ENCODE measurements at places on chromosomes 1 and 21. TPM values are rescaled to one million over a fixed set of nuclear protein-coding genes. Genes with fewer than 3 reads are reported as not detected.

The LRP8 gene
- polyA plus RNA-seq: 6.6 TPM

GRCh38 chr1:103125219-103125618 is 16.9 kb upstream of the COL11A1 start:
- no peak for DNase-seq

The PTGFR gene
- 0.33 TPM for polyA plus RNA-seq

- DNase-seq: no peak
Measured at GRCh38 chr1:221620437-221621384, 121.2 kb downstream of the DUSP10 start.

- DNase-seq: no peak
Measured at GRCh38 chr1:37567023-37567422, 10.3 kb downstream of the DNALI1 start.

DNA sequence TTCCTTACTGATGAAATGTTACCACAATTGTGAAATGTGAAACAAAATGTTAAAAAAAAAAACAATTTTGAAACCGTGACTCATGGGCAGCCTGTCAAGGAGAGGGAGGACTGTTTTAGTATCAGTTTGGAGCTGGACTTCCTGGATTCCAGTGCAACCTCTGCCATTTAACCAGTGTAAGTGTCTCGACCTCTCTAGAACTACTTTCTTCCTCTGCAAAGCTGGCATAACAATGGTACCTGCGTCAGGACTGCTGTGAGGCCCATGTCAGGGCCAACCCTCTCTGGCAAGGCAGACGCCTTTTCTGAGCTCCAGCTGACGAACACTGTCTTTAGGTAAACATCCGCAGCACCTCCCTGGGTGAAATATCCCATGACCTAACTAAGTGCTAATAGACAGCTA is 20.9 kb downstream of the URB1 start:
- no peak for DNase-seq

The PRKAA2 gene
- polyA plus RNA-seq: 18.9 TPM

DNA sequence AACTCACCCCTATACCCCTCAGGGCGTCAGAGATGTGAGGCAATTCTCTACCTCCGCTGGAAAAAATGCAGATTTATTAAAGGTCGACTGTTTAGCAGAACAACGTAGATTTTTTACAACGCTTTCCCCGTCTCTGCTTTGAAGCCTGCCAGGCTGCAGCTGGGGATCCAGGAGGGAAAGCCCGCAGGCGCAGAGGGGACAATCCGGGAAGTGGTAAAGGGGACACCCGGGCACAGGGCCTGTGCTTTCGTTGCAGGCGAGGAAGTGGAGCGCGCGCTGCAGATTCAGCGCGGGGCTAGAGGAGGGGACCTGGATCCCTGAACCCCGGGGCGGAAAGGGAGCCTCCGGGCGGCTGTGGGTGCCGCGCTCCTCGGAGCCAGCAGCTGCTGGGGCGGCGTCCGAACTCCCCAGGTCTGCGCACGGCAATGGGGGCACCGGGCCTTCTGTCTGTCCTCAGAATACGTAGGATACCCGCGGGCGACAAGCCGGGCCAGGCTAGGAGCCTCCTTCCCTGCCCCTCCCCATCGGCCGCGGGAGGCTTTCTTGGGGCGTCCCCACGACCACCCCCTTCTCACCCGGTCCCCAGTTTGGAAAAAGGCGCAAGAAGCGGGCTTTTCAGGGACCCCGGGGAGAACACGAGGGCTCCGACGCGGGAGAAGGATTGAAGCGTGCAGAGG is 5.5 kb downstream of the SIM2 start:
- DNase-seq: no peak

- no peak for DNase-seq
Measured at GRCh38 chr1:234725177-234726132, 115.5 kb upstream of the IRF2BP2 start.

DNA sequence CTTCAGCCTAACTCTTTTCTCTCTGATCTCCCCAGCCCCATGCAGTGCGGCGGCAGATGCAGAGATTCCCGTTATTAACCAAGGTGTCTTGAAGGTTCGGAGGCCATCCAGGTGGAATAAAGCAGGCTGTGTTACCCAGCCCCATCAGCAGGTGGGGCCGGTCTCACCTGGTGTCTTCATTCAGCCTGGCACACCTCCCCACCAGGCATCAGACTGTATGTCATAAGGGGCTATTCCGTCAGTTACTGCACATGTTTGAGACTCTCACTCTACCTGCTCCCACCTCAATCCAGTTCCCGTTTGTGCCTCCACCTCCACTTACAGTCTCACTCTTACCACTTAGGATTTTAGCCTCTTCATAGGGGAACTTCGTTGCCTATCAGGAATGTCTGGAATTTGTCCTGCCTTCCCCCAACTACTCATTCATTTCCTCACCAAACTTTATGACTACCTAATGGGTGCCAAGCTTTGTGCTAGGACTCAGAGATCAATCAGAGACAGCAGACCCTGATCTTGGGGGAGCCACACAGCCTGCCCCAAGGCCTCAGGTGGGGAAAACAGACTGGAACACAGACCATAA is 170.2 kb downstream of the PLPP3 start:
- DNase-seq: no peak

DNA sequence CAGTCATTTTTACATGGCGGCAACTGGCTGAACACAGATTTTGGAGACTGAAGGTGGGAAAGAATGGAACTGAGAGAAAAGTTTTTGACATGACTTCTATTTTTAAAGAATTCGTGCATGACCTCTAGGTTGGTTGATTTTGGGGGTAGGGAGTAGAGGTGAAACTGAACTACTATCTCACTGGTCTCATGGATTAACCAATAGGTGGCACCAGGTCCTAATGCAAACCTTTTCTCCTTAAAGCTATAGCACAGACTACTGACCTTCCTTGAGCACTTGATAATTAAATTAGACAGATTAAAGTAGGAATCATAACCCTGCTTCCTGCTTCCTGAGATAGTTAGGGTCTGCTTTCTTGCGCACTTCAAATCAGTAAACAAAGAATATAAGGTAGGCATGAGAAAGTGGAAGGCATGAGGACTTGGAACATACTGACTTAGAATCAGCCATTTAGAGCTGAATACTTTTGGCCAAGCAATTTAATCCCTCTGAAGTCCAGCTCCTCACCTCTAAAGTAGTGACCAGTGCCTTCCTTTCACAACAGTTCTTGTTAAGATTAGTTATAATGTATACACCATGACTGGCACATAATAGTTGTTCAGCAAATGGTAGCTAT is 206.0 kb downstream of the CENPF start:
- no peak for DNase-seq

GRCh38 chr21:37136261-37136660 is 63.2 kb downstream of the TTC3 start:
- no peak for DNase-seq

DNA sequence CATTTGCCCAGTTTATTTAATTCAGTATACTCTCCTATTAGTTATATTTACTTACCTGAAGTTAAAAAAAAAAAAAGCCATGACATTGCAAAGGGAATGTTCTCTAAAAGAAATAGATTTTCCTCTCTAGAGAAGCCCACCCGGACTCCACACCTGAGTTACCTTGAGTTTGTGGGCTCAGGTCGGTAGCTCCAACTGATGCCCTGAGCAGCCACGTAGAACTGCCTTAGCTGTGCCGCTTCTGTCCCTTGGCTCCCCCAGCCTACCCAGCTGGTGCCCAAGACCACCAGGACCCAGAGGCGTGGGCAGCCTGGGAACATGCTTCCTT is 250 bp downstream of the F5 start:
- DNase-seq: no peak

- DNase-seq: no peak
Measured at GRCh38 chr1:9317591-9318417, 25.1 kb downstream of the SPSB1 start.

DNA sequence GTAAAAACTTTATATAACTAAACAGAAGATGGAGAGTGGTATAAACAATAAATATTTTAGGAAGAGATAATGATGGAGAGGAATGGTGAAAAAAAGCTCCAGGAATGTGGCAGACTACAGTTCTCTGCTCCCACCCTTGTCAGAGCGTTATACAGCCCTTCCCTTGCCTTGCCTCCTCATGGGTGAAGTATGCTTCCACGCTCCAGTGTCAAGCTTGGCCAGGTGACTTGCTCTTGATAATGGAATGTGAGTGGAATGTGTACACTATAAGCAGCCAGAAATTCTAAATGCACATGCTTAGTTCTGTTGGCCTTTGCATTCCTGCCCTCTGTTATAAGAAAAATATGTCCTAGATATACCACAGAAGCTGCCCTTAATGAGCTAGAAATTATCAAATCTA is 24.7 kb upstream of the POGK start:
- no peak for DNase-seq

DNA sequence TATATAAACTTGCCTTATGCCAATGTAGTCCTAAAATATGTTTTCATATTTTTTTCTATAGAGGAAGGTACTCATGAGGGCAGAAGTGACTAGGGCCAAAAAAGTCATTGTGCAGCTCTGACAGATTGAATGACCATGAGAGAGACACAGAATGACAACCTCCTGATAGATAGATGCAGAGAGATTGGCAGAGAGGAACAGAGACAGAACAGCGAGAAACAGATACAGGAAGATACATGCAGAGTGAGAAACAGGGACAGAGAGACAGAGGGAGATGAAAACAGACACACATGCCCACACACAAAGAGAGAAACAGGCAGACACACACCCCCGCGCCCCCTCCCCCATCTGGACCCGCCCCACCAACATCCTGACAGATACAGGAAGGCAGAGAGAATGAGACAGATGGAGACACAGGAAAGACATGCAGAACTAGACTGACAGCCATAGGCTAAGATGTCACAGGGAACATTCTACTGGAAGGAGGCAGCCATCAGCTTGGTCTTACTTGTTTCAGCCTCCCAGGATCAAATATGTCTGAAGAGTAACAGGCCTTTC is 211.1 kb downstream of the ST6GALNAC3 start:
- no peak for DNase-seq

GRCh38 chr1:16076865-16077238 is 3.4 kb upstream of the FAM131C start:
- no peak for DNase-seq

The TSPEAR gene
- polyA plus RNA-seq: 0.82 TPM

DNA sequence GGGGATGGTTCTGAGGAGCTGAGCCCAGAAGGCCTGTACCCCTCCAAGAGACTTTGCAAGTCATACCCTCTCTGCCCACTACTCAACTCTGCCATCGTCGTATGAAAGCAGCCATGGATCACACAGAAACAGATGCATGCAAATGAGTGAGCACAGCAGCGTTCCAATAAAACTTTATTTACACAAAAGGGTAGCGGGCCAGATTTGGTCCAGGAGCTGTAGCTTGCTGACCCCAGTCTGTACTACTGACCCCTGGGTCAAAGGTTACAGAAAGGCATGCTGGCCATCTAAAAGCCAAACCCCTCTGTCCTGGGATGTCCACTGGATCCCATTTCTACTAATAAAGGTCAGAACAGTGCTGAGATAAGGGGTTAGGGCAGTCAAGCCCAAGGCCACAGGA is 8.8 kb upstream of the AGTRAP start:
- no peak for DNase-seq

DNA sequence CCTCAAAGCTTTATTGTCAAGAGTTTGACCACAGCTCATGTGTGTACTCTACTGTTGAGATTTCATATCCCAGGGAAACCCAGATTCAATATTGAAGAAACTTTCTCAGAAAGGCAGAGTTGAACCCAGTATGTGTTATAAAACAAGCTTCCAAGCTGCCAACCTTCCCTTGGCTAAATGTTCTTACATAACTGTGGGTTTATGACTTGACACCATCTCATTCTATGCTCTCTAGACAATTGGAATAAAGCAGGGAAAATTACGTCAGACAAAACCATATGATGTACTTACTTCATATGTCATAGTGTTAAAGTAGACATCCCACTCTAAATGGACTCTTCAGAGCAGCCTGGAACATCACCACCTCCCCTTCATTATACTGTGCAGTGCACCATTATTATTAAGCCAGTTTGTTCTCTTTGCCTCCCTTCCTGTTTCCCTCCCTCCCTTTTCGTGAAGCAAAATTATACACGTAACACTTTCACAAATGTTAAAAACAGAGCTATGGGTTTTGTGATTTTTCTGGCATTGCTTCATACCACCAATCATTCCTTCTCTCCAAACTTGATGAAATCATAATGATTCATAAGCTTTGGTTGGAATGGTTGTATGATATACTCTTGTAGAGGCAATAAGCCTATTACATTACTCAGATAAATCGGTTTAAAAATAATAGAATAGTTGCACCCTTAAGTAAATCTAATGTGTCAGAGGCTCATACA is 507.2 kb downstream of the LTN1 start:
- no peak for DNase-seq

Measured in renal cortex interstitium (tissue), 15 donors.